ENCODE measurements at places on chromosomes 16 and 17.

- DNase-seq: no peak
Measured at GRCh38 chr17:34075076-34075475, 180.0 kb upstream of the CCL2 start.

DNA sequence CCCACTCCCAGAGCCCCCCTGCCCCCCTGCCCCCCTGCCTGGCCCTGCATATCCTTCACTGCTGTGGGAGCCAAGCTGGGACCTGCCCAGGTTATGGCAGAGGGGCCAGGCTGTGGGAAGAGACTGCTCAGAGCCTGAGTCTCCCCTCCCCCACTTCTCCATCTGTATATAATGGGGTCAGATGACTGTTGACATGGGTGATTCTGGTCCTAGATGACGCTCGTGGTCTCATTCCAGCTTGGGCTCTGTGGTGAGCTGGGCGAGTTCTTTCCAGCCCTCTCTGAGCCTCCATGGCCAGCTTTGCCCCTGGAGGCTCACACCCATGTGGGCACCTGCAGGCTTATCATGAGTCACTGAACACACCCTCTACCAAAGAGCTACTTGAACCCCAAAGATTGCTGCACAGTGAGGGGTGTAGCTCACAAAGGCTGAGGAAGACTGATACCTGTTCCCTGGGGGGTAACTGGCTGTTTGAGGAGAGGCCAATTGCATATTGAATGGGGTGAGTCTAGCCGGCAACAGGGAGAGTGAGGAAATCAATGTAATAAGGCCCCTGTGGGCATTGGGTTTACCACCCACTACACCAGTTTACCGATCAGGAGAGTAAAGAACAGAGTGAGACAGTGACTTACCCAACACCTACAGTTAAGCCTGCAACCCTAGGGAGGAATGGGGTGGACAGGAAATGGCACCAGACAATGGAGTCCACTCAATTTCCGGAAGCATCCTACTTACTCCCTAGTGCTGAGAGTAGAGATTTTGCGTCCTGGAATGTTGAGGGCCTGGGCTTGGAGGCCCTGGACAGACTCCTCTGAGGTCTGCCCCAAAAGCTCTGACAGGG is 4.2 kb upstream of the SREBF1 start:
- DNase-seq: no peak

- DNase-seq: peak; percentile 75
Measured at GRCh38 chr16:10964039-10964890, 19.9 kb downstream of the CLEC16A start.

DNA sequence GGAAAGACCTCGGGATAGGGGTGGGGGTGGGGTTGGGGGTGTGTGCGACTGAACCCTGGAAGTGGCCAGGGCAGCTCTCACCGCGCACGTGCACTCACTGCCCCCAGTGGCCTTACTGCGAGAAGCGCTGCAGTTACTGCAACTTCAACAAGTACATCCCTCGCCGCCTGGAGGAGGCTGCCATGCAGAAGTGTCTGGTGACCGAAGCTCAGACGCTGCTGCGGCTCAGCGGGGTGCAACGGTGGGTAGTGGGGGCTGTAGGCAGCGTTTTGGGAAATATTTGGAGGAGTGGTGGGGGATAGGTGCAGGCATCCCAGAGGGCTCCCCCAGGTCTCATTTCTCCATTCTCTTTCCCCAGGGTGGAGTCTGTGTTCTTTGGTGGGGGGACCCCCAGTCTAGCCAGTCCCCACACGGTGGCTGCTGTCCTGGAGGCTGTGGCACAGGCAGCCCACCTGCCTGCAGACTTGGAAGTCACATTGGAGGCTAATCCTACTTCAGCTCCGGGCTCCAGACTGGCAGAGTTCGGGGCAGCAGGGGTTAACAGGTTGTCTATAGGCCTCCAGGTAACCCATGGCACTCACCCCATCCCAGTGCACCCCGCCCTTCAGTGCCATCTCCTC is 972 bp downstream of the RSAD1 start:
- peak; percentile 53 for DNase-seq

DNA sequence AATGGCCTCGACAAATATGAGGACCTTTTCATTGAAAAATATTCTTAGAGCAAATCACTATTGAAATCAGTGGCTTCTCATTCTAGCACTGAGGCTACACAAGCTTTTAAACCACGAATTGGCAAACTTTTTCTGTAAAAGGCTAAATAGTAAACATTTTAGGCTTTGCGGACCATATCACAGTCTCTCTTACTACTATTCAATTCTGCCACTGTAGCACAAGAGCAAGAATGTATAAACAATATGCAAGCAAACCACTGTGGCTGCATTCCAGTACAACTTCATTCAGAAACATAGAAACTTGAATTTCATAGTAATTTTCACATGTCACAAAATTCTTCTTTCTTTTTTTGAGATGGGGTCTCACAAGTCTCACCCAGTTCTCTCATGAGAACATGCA is 49.1 kb downstream of the PHLPP2 start:
- DNase-seq: no peak
